ENCODE measurements at places on chromosomes 13 and 19.

- no peak for DNase-seq
Observed at GRCh38 chr13:112867301-112867711, 101.7 kb upstream of the MCF2L start.

- DNase-seq: no peak
Observed at GRCh38 chr13:96662036-96662435, 332.2 kb downstream of the OXGR1 start.

DNA sequence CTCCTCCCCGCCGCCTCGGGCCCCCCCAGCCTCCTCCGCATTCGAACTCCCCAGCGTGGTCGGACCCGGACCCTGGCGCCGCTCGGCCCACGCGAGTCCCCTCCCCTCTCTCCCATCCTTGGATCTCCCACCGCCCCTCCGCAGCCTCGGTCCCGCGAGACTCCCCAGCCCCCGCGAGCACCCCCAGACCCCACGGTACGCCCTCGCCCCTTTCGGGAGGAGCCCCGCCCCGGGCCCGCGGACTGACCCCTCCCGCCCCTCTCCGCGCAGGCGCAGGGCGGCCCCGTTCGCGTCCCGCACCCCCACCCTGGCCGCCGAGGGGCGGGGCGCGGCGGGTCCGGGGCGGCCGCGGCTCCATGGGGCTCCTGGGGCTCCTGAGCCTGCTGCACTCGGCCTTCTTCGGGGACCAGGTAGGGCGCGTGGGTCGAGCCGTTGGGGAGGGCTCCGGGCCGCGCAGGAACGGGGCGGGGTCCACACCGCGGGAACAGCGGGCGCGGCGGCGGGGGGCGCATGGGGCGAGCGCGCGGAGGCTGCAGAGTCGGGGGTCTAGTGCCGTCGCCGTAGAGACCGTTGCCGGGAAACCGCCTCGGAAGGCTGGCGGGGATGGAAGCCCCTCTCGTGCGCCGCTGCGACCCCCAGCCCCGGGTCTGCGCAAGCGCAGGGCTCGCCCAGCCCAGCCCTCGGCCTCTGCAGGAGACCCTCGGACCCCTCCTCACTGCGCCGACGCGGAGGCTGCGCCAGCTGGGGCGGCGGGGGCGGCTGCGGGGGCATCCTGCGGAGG, 3.8 kb upstream of the APC2 start:
- no peak for DNase-seq

DNA sequence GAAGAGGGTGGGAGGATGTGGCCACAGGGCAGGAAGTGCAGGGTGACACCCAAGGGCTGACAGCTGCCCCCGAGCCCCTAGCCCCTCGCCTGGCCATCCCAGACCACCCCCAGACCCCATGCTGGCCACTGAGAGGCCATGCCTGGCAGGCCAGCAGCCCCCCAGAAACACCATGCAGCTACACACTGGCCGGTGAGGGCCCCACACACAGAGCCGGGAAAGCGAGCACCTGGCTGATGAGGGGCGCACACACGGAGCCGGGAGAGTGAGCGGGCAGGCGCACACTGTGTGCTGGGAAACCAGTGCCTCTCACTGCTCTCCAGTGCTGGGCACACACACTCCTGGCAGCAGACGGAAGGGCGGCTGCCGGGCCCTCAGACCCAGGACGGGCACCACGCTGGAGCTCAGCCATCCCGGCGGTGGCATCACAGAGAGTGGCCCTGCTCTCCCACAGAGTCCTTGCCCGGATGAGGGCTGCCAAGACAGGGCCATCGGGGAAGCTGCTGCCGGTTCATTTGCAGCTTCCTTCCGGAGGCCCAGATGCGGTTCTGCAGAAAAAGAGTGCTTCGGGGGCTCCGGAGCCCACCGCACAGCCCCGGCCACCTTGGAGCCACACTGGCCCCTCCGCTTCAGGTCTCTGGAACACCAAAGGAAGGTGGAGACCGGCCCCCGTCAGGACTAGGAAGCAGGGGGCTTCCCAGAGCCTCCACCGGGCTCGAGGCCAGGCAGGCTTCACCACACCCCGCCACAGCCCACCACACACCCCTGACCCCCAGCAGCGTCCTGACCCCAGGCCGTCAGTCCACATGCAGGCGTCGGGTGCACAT, 76.4 kb downstream of the SPACA7 start:
- peak; percentile 49 for DNase-seq

DNA sequence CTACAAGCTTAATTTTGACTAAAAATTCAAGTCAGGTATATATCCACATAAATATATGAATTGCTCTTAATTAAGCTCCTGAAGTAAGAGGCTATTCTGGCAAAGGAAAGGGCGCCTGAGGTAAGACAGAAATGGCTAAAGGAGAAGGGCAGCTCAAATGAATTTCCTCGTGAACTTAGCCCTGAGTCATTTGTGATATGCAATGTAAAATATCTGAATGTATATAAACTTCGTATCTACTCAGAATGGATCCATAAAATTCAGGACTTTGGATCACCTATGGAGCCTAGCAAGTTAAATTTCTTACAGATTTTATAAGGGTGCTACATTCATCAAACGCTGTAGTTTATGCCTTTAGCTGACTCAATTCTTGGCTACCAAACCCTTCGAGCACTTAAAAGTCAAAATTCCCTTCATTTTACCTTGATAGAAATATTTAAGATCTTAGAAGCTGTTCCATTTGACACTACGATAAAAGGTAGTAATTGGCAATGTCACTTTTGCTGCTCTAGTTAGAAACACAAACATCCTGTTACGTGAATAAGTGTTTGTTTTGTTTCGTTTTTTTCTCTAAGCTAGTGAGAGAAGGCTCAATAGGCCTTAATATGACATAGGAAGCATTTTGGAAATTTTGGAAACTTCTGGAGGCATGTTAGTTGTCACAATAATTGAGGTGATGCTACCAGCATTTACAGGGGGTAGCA, 69.2 kb downstream of the DIAPH3 start:
- DNase-seq: no peak

DNA sequence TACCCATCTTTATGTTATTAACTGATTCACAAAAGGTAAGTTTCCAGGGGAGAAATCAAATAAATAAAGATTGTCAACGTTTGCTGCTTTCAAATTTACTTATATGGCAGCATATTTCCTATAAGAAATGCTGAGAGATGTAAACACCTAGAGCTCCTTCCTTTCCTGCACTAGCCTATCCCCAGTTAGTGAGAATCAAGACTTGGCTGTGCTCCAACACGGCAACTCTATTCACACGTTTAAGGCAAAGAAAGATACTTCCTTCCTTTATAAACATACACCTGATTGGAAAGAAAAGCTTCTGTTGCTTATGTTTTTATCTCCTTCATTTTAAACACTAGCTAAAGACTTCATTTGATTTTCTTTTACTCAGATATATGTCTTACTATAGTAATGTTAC, 107.0 kb downstream of the PCDH9 start:
- DNase-seq: no peak

All from SJSA1 (cell line).